ENCODE measurements at places on chromosomes 4 and X.
A peak's percentile ranks its signal among the peaks of the same experiment; 100 is the strongest.

DNA sequence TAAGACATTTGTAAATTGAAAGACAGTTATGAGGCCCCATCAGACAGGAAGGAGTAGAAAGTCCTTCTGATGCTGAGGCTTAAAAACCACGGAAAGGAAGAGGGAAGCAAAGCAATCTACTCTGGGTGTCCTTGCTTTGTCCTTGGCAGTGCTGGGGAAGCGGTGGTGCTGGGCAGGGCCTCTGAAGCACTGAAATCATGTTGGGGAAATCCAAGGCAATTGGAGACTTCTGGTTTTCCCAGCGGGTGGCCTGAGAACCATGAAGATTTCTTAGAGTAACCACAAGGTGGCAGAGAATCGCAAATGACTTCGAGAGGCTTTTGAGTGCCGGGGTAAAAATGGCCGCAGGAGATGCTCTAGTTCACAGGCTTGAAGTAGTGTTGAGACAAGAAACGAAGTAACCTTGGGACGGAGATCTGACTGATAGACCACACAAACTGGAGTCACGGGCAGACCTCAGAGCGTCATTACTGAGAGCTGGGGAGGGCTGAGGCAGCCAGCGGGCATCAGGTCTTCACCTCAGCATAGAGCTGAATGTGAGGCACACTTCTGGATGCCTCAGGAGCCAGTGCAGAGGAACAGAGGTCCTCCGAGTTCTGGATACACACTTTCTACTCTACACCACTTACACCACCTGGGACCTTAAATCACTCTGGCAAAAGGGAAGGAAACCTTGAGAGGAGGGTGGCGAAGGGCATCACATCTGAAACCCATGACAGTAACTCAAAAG is 130.7 kb upstream of the GPRIN3 start:
- peak; percentile 13 for DNase-seq

GRCh38 chrX:22748093-22748999 is 251.4 kb upstream of the DDX53 start:
- peak; percentile 61 for DNase-seq

GRCh38 chrX:11543249-11543648 is 122.5 kb downstream of the ARHGAP6 start:
- DNase-seq = no peak

DNA sequence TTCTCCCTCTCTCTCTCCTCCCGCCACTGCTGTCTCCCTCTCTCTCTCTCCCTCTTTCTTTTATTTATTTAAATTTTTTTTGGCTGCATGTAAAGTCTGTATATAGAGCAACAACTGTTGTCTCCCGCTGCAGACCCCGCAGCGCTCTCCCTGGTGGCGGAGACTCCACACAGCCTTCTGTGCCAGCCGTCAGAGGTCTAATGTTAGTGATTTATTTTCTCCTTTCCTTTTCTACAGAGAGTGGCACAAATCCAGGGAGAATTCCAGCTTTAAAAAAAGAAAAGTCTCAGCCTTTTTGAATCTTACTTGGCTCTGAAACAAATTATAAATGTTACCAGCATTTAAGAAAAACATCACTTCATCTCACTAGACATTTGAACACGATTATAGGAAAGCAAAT is 106.2 kb downstream of the FAM9B start:
- DNase-seq = no peak

DNA sequence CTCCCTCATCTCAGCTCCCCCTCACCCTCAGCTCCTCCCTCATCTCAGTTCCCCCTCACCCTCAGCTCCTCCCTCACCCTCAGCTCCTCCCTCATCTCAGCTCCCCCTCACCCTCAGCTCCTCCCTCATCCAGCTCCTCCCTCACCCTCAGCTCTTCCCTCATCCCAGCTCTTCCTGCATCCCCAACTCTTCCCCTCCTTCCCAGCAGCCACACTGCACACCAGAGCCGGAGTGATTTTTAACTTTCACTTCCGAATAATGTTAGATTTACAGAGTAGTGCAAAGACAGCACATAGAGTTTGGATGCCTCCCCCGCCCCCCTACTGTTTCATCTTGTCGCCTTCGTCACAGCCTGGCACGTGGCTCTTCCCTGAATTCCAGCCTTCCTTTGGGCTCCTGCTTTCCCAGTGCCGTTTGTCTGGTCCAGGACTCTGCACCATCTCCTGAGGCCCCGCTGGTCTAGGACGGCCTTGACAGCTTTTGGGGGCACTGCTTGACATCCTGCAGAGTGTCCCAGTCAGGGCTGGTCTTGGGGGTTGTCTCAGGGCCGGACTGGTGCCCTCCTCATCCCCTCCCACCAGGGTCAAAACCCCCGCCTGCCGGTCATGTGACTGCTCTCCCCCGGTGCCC is 110.2 kb downstream of the FAM53A start:
- DNase-seq = no peak

- DNase-seq = peak; percentile 14
Observed at GRCh38 chrX:112844250-112844649, 3.6 kb upstream of the AMOT start.

DNA sequence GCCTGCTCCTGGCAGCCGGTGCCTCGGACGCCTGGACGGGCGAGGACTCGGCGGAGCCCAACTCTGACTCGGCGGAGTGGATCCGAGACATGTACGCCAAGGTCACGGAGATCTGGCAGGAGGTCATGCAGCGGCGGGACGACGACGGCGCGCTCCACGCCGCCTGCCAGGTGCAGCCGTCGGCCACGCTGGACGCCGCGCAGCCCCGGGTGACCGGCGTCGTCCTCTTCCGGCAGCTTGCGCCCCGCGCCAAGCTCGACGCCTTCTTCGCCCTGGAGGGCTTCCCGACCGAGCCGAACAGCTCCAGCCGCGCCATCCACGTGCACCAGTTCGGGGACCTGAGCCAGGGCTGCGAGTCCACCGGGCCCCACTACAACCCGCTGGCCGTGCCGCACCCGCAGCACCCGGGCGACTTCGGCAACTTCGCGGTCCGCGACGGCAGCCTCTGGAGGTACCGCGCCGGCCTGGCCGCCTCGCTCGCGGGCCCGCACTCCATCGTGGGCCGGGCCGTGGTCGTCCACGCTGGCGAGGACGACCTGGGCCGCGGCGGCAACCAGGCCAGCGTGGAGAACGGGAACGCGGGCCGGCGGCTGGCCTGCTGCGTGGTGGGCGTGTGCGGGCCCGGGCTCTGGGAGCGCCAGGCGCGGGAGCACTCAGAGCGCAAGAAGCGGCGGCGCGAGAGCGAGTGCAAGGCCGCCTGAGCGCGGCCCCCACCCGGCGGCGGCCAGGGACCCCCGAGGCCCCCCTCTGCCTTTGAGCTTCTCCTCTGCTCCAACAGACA is 4.4 kb downstream of the SOD3 start:
- peak; percentile 47 for DNase-seq

DNA sequence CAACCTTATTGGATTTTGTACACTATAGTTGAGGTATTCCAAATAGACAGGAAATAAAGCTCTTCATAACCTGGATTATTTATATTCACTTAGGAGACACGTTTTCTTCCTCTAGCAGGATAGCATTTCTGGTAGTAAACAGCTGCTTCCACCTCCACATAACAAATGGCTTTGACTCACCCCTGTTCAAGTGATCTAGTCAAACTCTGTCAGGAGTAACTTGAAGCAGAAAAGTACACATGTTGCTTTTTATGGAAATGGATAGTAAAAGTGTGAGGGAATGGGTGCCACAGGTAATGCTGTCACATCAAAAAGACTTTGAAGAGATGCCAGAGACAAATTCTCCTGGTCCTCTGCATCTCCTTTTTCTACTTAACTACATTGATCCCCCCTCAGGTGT is 258.7 kb upstream of the SLC7A11 start:
- DNase-seq = no peak

GRCh38 chrX:102968216-102968615 is 31.1 kb downstream of the RAB40AL start:
- no peak for DNase-seq

- DNase-seq = peak; percentile 61
Observed at GRCh38 chrX:106302304-106302703, 134.2 kb downstream of the PWWP3B start.

DNA sequence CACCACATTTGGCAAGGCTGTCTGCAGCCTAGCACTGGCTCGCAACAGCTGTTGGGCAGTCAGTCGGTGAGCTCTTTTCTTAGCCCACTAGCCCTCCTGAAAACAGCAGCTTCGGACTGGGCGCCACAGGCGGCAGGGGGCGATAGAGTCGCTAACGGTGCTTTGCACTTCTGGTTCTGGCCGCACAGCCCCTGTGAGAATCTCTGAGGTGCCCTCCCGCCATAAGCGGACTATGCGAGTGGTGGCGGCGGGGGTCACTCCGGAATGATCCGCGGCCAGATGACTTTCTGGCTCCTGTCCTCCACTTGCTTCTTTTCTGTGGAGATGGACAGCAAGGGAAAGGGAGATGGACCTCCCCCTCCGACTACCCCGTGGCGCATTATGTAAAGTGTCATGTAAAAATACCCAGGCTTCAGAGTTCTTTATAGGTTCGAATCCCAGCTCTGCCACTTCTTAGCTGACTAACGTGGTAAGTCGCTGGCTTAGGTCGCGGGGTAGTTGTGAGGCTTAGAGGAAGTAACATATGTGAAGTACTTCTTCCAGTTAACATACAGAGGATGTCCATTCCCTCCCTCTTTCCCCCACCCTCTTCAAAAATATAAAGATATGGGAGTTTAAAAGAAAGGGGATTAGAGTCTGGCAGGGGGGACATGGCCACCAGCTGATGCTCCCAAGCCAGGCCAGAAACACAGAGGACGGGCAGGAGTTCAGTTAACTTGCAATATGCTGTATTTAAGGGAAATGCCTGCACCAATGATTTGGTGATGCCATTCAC is 11.0 kb downstream of the ARHGAP36 start:
- DNase-seq = peak; percentile 45

DNA sequence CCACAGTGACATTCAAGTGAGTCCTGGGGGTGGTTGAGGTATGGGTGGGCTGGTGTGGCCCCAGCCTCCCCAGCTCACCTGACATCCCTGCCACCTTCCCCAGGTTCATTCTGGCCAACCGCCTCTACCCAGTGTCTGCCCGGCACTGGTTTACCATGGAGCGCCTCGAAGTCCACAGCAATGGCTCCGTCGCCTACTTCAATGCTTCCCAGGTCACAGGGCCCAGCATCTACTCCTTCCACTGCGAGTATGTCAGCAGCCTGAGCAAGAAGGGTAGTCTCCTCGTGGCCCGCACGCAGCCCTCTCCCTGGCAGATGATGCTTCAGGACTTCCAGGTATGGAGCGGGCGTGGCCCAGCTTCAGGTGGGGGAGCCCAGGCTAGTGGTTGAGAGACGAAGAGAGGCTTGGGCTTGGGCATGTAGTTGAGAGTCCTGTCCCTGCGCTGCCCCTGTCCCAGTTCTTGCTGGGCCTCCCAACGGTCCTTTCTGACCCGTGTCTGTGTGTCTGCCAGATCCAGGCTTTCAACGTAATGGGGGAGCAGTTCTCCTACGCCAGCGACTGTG is 1.7 kb upstream of the GDI1 start:
- DNase-seq = no peak

- DNase-seq = no peak
Observed at GRCh38 chr4:11428231-11428898, at the start of gene HS3ST1. Gene HS3ST1 (minus strand): TSS chr4:11428894. CDS start chr4:11400005, 28,889 bp downstream.

DNA sequence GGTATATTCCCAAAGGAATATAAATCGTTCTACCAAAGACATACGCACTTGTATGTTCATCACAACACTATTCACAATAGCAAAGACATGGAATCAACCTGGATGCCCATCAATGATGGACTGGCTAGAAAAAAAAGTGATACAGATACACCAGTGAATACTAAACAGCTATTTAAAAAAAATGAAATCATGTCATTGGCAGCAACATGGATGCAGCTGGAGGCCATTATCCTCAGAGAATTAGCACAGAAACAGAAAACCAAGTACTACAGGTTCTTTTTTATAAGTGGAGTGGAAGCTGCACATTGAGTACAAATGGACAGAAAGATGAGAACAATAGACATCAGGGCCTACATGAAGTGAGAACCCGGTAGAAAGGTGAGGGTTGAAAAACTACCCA is 81.4 kb downstream of the ANTXR2 start:
- no peak for DNase-seq

DNA sequence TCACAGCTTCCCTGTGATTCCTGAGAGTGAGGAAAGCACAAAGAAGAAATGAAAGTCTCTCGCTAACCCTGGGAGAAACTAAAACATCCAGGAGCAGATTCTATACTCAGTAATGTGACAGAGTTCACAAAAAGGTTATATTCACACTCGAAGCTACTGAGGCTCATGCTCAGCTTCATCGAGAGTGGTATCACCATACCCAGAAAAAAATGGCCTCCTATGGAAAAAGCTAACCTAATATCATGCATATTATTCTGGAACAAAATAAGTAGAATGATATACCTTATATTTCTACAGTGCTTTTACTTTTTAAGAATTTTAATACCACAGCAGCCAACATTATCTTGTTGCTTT is 13.5 kb upstream of the CDKN2AIP start:
- DNase-seq = no peak

DNA sequence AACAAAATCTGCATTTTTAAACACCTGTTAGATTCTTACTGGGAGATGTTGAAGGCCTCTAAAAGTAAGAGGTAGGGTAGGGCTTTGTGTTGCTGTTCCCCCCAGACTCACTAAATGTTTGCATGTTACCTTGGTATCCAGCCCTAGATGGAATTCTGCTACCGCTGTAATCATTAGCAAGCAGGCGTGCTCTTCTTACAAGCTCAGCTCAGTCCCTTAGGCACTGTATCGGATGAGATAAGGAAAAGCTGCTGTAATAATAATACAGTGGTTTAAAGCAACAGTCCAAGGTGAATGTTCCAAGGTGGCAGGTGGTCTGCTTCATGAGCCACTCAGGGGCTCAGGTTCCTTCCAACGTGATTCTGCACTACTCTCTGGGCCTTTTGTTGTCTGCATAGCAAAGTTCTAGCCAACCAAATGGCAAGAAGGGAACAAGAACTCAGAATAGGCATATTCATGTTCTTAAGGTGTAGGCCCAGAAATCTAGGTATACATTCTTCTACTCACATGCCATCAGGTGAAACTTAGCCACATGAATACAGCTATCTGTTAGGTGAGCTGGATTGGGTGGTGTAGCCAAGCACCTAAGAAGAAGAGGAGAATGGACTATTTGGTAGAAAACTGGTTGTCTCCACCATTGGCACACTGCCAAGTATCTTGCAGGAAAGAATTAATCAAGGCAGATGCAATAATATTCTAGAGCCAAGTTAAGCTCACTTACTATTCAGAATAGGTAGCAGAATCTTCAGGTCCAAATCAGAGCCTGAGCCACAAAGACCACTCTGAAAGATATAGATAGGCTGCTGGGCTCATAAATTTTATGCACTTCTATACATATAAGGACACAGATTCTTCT is 46.0 kb downstream of the COQ2 start:
- DNase-seq = no peak

GRCh38 chr4:83217721-83218522 is 66.7 kb downstream of the COQ2 start:
- no peak for DNase-seq

GRCh38 chr4:63296773-63297172 is 1112.5 kb downstream of the TECRL start:
- no peak for DNase-seq

DNA sequence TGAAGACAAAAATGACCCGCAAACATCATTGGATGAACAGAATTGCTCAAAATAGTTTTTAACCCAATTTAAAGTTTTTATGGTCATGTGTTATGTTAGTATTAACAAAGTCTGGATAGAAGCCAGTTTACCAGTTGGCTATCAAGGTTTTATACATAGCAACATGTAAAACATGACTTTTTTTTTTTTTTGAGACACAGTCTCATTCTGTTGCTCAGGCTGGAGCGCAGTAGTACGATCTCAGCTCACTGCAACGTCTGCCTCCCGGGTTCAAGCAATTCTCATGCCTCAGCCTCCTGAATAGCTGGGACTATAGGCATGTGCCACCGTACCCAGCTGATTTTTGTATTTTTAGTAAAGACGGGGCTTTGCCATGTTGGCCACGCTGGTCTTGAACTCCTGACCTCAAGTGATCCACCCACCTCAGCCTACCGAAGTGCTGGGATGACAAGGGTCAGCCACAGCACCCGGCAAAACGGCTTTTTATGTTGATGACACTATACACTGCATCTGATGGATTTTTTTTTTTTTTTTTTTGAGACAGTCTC is 3.4 kb downstream of the SAT1 start:
- DNase-seq = no peak

Measured in astrocyte of the hippocampus (primary cell).